Left ventricle myocardium inferior (tissue), 1 donor: ENCODE measurements at places on chromosomes 3 and 15. TPM values are rescaled to one million over a fixed set of nuclear protein-coding genes. Genes with fewer than 3 reads are reported as not detected.
A peak's percentile ranks its signal among the peaks of the same experiment; 100 is the strongest.

- peaks cover 60% of the 10 kb centered on the region for H3K27me3 ChIP-seq
- no peaks in the 10 kb centered on the region for H3K36me3 ChIP-seq
- no peak overlapping the region for H3K4me3 ChIP-seq
- no peaks in the 10 kb centered on the region for H3K4me1 ChIP-seq
- no peak for DNase-seq
Measured at GRCh38 chr15:28918141-28918983, 32.6 kb downstream of the APBA2 start.

DNA sequence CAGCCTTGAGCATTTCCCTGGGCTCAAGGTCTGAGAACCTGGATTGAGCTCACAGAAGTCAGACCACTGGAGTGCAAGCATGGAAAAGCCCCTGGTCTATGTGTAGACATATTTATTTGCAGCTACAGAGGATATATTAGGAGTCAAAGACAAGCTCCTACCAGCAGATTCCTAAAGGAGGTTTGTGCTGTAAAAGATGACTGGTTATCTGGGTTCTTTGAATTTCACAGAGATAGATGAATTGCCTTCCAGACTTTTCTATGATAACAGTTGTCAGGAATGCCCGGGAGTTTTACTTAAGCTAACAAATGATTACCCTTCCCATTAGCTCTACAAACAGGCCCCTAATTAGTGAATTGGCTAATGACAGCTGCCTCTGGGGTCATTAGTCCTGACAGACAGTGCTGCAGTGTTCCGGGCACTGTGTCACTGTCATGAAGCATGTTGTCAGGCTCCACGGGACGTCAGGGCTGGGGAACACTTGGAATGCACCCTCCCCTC lies 48.8 kb upstream of the PLXNA1 start:
- no peak overlapping the region for H3K27ac ChIP-seq
- no peaks in the 10 kb centered on the region for H3K36me3 ChIP-seq
- DNase-seq: no peak
- H3K4me1 ChIP-seq: peaks cover 48% of the 10 kb centered on the region
- no peak overlapping the region for H3K4me3 ChIP-seq

DNA sequence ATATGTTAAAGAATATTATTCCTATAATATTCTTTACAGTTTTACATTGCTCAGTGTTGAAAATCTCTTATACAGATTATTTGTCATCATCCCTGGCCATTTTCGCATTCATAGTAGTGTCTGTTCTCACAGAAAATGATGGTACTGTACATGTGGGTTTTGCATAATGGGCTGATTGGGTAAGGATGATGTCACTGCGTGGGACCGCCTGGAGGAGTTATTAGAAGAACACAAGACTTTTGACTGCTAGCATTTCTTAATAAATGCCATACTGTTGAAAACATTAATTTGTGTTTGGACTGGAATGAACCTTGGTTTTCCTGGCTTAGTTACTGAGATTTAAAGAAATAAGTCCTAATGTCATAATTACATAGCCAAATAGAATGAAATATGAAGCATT lies 20.3 kb downstream of the LRCH3 start:
- no peak overlapping the region for H3K4me3 ChIP-seq
- peak overlapping the region; percentile 41 for H3K27ac ChIP-seq
- peaks cover 2% of the 10 kb centered on the region for H3K36me3 ChIP-seq
- H3K27me3 ChIP-seq: no peaks in the 10 kb centered on the region
- peaks cover 48% of the 10 kb centered on the region for H3K4me1 ChIP-seq

- H3K27me3 ChIP-seq: peaks cover 6% of the 10 kb centered on the region
- no peaks in the 10 kb centered on the region for H3K4me1 ChIP-seq
- DNase-seq: no peak
- H3K4me3 ChIP-seq: no peak overlapping the region
- no peaks in the 10 kb centered on the region for H3K36me3 ChIP-seq
Measured at GRCh38 chr15:94175420-94175819, 55.9 kb upstream of the MCTP2 start.

FAM107A gene
- total RNA-seq: 115 TPM

MAP1A gene
- 56.0 TPM for total RNA-seq

- H3K27me3 ChIP-seq: no peaks in the 10 kb centered on the region
- DNase-seq: no peak
- H3K27ac ChIP-seq: no peak overlapping the region
Measured at GRCh38 chr3:131033480-131034080, 6.9 kb downstream of the NEK11 start.

DNA sequence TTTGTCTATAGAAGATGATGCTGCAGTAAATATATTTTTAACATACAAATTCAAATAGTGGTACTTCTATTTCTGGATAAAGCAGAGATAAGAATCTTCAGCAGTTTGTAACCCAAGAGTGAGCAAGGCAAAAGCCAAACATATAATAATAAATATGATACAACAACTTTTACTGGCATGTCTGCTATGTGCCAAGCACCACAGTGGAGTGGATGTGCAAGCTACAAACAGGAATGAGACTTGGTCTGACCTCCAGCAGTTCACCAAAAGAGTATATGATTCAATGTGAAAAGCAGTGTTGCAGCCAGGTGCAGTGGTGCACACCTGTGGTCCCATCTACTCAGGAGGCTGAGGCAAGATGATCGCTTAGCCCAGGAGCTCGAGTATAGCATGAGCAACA lies 395.6 kb downstream of the EPHB1 start:
- H3K27ac ChIP-seq: no peak overlapping the region
- H3K4me1 ChIP-seq: no peaks in the 10 kb centered on the region
- no peak for DNase-seq

DNAH12 gene
- 0.16 TPM for total RNA-seq

SNTN gene
- not detected for total RNA-seq

CTXND1 gene
- 2.1 TPM for total RNA-seq

GRCh38 chr3:8458711-8459110 lies 42.9 kb upstream of the LMCD1 start:
- no peaks in the 10 kb centered on the region for H3K4me1 ChIP-seq
- no peak for DNase-seq
- no peak overlapping the region for H3K27ac ChIP-seq
- H3K4me3 ChIP-seq: no peak overlapping the region
- H3K27me3 ChIP-seq: no peaks in the 10 kb centered on the region

TGFBR2 gene
- 144 TPM for total RNA-seq

GRCh38 chr3:11096266-11097139 lies 57.8 kb upstream of the HRH1 start:
- H3K4me1 ChIP-seq: peaks cover 13% of the 10 kb centered on the region
- peak overlapping the region; percentile 39 for H3K4me3 ChIP-seq
- DNase-seq: peak; percentile 70
- H3K27me3 ChIP-seq: peaks cover 77% of the 10 kb centered on the region
- no peak overlapping the region for H3K27ac ChIP-seq

DNA sequence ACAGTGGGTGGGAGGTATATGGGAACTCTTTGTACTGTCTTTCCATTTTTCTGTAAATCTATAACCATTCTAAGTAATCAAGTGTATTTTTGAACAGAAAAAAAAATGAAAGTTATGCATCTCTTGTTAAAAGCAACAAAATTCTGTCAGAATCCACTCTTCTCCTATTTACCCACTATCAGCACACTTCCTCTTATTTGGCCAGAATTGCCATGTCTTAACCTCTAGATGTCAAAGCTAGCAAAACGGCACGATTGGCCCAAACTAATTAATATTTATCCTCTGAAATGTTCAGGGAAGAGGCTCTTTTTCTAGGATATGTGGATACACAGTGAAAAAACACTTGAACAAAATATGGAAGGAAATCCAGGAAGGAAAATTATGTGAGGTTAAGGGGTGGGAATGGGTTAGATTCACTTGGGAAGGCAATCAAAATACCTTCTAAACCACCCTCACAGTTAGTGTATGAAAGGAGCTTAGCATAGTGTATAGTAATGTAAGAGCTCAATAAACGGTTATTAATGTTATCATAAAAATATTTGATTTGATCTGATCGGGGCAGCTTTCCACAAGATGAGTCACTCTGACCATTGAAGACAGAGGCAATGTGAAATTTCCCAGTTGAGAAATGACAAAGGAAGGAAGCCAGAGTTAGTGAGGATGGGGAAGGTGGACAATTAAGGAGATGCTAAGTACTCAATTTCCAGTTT lies 20.1 kb upstream of the TGFBR2 start:
- peaks cover 21% of the 10 kb centered on the region for H3K4me1 ChIP-seq
- H3K36me3 ChIP-seq: no peaks in the 10 kb centered on the region
- DNase-seq: no peak
- H3K27ac ChIP-seq: peak overlapping the region; percentile 66

DNA sequence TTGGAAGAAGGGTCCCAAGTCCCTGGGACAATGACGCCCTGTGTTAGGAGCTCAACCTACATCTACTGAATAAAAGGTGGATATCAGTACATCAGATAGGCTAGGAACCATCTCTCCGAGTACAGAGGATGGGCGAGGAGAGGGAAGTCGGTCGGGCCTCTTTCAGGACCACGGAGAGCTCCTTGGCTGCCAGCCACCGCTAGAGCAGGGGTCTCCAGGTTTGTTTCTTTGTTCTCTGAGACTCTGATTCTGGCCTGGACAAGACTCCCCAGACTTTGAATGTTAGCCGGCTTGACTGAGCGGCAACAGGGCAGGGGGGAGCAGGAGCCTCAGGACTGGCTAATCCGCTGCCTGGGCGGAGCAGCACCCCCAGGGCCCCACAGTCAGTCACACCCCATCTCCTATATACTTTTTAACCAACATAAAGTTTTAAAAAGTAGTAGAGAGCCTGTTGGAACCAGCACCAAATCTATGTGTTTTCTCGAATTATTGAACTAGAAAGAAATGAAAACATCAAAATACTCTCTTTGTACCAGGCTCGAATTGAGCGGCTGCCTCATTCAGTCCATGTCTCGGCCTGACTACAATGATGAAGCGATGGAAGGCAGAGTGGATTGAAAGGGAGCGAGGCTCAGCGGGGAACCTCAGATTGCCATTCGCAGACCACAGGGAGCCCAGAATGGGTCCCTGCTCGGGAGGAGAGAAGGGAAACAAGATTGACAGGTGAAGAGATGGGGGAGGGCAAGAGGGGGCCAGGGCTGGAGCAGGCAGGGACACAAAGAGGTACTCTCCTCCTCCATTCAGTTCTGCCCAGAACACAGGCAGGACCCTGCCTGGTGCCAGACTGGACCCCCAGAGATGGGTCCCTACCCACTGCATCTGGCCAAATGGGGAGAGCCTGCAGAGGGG lies 131.6 kb downstream of the TPRA1 start:
- DNase-seq: no peak
- no peak overlapping the region for H3K27ac ChIP-seq
- peaks cover 77% of the 10 kb centered on the region for H3K27me3 ChIP-seq
- no peaks in the 10 kb centered on the region for H3K36me3 ChIP-seq
- no peak overlapping the region for H3K4me3 ChIP-seq

MOBP gene
- not detected for total RNA-seq

- DNase-seq: peak; percentile 77
- no peaks in the 10 kb centered on the region for H3K27me3 ChIP-seq
- H3K27ac ChIP-seq: no peak overlapping the region
- no peaks in the 10 kb centered on the region for H3K4me1 ChIP-seq
Measured at GRCh38 chr3:46998121-46998851, 18.8 kb downstream of the NBEAL2 start.

GRCh38 chr3:178084938-178085816 lies 451.1 kb upstream of the KCNMB2 start:
- no peaks in the 10 kb centered on the region for H3K27me3 ChIP-seq
- peak overlapping the region; percentile 22 for H3K4me3 ChIP-seq
- peak; percentile 82 for DNase-seq
- H3K4me1 ChIP-seq: peaks cover 49% of the 10 kb centered on the region

CAV3 gene
- 31.6 TPM for total RNA-seq

C3orf20 gene
- total RNA-seq: not detected
